ENCODE measurements at places on chromosomes 1 and 21. TPM values are rescaled to one million over a fixed set of nuclear protein-coding genes. Genes with fewer than 3 reads are reported as not detected.

Gene MYOG
- polyA plus RNA-seq = not detected

Gene SHISAL2A
- polyA plus RNA-seq = 1.1 TPM

Gene CA6
- 0.15 TPM for polyA plus RNA-seq

Gene MTOR
- polyA plus RNA-seq = 36.1 TPM

Gene OR1C1
- not detected for polyA plus RNA-seq

Gene CD1E
- 0.22 TPM for polyA plus RNA-seq

Gene COL16A1
- 104 TPM for polyA plus RNA-seq

Gene RAB25
- 53.6 TPM for polyA plus RNA-seq

Gene SH2D2A
- 0.60 TPM for polyA plus RNA-seq

Gene SPRR2F
- polyA plus RNA-seq = 0.43 TPM

Gene TCHH
- polyA plus RNA-seq = 0.07 TPM

Gene RNF186
- 0.19 TPM for polyA plus RNA-seq

Gene RGS7
- 0.24 TPM for polyA plus RNA-seq

Gene ACTA1
- 1.1 TPM for polyA plus RNA-seq

Gene TTLL10
- polyA plus RNA-seq = 2.7 TPM

Gene TMEM50B
- 52.8 TPM for polyA plus RNA-seq

Gene IL12RB2
- 0.82 TPM for polyA plus RNA-seq

Gene ZNF692
- polyA plus RNA-seq = 47.5 TPM

Gene RHCE
- polyA plus RNA-seq = 0.41 TPM

Gene TNFRSF18
- 0.29 TPM for polyA plus RNA-seq

Gene CFAP57
- 1.7 TPM for polyA plus RNA-seq

Gene PGBD5
- polyA plus RNA-seq = 5.8 TPM

Gene CNR2
- 0.18 TPM for polyA plus RNA-seq

Gene RIT1
- polyA plus RNA-seq = 53.1 TPM

Gene CGN
- 32.2 TPM for polyA plus RNA-seq

Gene CD48
- polyA plus RNA-seq = 6.8 TPM

Gene SYT6
- 15.5 TPM for polyA plus RNA-seq

Data from right lung (tissue), 10 donors.